IPS DF 19.7 (cell line): ENCODE measurements at places on chromosomes 3 and 15.

DNA sequence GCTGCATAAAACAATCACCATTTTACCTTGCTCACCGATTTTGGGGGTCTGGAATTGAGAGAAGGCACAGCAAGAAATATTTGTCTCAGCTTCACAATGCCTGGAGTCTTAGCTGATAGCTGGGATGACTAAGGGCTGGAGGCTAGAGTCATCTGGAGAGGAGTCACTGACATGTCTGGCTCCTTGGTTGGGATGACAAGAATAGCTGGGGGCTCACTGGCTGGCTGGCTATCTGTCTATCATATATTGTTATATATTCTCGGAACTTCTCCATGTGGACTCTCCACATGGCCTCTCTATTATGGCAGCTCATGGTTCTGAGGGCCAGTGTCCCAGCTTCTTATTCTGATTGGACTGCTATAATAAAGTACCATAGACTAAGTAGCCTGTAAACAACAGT lies 20.0 kb upstream of the TRIM71 start:
- DNase-seq = no peak

DNA sequence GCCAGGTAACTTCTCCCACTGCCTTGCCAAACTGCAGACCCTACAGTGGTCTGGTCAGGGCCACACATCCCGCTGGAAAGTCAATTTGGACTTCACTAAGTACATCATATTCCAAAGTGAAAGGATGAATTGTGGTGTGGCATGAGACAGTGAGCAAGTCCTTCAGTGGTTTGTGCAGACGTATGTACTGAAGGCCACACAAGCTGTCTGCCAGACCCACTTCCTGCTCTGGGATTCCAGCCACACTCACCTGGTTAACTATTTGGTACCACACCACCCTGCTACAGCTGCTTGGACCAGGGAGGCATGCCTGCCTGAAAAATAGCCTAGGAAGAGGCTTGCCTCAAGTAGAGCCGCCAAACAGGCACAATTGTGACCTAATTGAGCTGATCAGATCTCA lies 94.1 kb upstream of the STRIT1 start:
- no peak for DNase-seq

DNA sequence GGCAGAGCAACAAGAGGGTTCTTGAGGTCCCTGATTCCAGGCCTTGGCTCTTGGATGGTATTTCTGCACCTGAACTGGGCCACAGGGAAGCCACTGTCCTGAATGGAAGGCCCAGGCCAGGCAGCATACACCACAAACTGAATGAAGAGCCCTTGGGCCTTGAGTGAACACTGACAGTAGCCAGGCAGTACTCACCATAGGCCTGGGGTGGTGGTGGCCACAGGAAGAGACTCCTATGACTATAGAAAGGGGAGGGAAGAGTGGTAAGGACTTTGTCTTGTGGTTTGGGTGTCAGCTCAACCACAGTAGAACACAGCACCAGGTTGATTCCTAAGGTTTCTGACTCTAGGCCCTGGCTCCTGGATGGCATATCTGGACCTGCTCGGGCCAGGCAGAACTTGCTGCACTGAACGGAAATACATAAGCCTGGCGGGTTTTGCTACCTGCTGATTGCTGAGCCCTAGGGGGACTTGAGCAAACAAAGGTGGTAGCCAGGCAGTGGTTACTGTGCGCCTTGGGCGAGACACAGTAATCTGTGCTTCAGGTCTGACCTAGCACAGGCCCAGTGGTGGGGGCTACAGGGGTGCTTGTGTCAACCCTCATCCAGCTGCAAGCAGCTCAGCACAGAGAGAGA lies 241.4 kb downstream of the ISL2 start:
- no peak for DNase-seq

DNA sequence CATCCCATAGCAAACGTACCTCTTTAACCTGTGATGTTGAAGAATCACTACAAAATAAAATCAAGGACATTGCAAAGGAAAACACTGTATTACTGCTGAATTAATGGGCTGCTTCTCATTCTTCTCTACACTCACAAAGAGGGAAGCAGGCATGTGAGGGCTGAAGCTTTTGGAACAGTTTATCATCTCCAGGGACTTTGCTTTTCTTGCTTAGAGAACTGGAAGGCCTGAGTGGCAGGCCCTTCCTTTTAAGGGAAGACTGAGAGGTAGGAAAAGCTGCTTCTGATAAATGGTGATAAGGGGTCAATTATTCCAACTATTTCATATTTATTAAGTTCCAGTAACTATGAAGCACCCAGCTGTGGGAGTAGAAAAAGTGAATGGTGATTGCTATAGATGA lies 649.6 kb downstream of the NTRK3 start:
- DNase-seq = no peak

- DNase-seq = no peak
Measured at GRCh38 chr15:98666441-98666840, 18.1 kb downstream of the IGF1R start.

GRCh38 chr3:63050548-63051177 lies 175.4 kb upstream of the CADPS start:
- DNase-seq = no peak

GRCh38 chr15:56537881-56538280 lies 72.9 kb upstream of the MNS1 start:
- no peak for DNase-seq

GRCh38 chr3:167886690-167887089 lies 151.2 kb downstream of the SERPINI1 start:
- DNase-seq = no peak

- DNase-seq = no peak
Measured at GRCh38 chr3:123036352-123037014, 8.9 kb upstream of the SEMA5B start.

- DNase-seq = no peak
Measured at GRCh38 chr3:163582967-163583366, 1495.3 kb downstream of the SI start.

DNA sequence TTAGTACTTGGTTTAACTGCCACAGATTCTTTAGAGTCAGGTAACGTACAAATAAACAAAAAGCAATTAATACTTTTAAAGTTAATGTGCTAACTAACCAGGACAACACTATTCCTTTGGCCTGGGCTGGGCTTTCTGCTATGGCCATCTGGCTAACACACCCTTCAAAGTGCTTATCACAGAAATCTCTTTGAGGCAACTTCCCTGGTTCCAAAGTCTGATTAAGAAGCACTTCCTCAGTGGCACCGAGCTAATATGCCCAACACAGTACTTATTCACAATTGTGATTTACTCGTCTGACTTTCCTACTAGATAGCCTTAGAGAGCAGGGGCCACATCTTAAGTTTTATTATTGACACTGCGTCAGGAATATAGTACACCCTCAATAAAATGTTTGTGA lies 191.4 kb downstream of the MEIS2 start:
- no peak for DNase-seq

GRCh38 chr15:77727635-77728304 lies 95.1 kb upstream of the LINGO1 start:
- DNase-seq = no peak

GRCh38 chr3:109772520-109772919 lies 435.2 kb upstream of the DPPA4 start:
- no peak for DNase-seq

- no peak for DNase-seq
Measured at GRCh38 chr3:31688984-31689383, 156.3 kb downstream of the STT3B start.

DNA sequence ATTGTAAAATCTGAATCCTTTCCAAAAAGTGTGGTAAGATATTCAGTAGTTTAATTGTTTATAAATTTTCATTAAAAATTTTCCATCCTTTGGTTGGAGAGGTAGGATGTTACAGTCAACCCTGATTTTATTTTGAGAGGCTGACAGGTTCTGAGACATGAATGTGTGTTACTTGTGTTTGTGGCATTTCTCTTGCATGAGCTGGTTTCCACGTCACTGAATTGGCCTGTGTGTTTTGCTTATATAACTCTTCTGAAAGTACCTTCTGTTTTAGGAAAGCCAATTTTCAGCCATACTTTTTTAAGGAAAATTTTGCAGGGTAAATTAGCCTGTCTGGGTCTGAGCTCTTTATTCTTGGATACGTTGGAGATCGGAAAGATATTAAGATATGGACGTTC lies 30.7 kb downstream of the PXYLP1 start:
- no peak for DNase-seq

DNA sequence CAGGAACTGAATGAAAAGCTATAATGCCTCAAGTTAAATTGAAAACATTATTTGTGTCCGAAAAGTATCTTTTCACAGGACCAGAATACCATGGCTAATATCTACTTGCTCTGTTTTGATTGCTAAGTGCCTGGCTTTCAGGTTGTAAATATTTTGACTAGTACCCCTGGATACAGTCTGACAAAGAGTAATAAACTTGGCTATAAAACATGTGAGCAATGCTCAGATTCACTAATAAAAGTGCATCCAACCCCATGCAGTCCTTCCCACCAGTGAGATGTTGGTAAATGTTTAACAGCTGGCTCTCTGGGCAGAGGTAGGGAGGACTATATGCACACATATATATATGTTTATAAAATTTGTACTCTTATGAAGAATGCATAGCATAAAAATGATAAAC lies 281.8 kb upstream of the TGFBR2 start:
- DNase-seq = no peak

DNA sequence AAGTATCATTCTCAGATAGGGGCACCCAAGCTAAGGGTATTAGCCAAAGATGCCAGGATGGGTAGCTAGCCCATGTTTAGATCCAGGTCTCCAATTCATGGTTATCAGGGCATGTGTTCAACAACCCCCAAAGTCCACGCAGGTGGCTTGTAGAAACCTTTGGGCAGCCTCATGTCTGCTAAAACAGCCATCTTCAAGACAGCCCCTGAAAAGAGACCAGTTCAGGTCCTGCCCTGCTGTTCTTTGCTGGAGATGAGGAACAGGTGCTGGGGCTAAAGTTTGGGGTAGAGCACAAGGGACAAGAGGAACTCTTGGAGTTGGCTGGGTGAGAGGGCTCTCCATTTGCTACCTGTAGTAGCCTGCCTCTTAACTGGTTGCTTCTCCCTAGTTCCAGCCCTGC lies 4.6 kb downstream of the PPM1M start:
- no peak for DNase-seq

GRCh38 chr15:46617507-46617906 lies 982.7 kb downstream of the SQOR start:
- DNase-seq = no peak

GRCh38 chr3:54121414-54122323 lies 683 bp upstream of the CACNA2D3 start:
- no peak for DNase-seq

DNA sequence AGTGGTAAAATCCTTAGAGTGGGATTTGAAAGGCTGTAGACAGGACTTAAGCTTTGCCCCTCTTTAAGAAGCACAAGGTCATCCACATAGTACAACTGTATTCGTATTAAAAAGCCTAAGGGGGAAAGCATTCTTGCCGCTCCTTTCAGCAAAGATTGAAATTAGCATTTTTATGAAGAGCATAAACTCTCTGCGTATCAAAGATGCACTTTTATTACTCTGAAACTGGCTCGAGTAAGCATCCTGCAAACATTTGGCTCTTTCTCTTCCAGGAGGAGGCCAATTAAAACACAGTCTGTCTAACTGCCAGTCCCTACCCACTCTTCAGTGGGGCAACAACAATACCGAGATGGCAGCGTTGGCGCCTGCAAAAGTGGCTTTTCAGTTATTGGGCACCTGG lies 192.5 kb upstream of the TPRG1 start:
- DNase-seq = no peak

DNA sequence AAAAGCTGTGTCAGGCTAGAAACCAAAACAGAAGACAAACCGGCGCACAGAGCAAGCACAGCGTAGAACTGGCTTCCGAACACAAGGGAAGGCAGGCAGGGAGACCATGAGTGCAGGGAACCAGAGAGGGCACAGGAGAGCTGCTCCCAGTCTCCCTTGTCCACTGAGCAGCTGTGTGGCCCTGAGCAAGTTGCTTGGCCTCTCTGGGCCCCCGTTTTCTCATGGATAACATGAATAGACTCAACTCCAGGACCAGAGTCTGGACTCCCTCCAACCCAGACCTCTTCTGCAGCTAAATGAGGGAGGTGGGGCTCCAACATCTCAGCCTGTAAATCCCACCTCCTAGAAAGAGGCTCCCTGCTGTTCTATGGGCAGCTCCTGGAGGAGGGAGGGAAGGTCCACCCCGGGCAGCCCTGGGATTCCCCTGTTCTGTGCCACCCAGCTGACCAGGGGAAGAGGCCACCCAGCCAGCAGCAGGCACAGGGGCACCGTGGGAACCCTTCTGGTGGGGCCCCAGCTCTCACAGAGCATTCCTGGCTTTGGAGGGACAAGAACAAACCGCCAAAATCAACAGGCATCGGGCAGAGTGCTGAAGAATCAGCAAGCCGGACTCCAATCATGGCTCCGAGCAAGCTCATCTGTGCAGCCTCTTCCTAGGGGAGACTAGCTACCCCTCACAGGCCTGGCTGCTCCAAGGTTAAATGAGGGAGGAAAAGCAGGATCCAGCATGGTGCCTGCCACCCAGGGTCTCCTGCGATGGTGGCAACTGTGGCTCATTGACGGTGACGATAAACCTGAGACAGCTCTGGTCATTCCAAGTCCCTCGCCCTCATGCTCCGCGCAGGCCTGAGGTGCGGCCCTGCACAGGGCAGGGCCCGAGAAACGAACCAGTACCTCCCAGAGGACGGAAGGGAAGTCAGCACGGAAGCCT lies 15.1 kb downstream of the XXYLT1 start:
- no peak for DNase-seq

GRCh38 chr3:15557511-15557946 lies 36.0 kb upstream of the COLQ start:
- no peak for DNase-seq

- no peak for DNase-seq
Measured at GRCh38 chr3:192339214-192339613, 388.1 kb downstream of the FGF12 start.

DNA sequence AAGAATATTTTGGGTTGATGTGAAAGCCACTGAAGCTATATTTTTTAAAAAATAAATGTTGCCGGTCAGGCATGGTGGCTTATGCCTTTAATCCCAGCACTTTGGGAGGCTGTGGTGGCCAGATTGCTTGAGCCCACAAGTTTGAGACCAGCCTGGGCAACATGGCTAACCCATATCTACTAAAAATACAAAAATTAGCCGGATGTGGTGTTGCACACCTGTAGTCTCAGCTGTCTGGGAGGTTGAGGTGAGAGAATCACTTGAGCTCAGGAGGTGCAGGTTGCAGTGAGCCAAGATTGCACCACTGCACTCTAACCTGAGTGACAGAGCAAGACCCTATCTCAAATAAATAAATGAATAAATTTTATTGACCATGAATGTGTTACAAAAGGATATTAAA lies 39.6 kb downstream of the GOLM2 start:
- no peak for DNase-seq

DNA sequence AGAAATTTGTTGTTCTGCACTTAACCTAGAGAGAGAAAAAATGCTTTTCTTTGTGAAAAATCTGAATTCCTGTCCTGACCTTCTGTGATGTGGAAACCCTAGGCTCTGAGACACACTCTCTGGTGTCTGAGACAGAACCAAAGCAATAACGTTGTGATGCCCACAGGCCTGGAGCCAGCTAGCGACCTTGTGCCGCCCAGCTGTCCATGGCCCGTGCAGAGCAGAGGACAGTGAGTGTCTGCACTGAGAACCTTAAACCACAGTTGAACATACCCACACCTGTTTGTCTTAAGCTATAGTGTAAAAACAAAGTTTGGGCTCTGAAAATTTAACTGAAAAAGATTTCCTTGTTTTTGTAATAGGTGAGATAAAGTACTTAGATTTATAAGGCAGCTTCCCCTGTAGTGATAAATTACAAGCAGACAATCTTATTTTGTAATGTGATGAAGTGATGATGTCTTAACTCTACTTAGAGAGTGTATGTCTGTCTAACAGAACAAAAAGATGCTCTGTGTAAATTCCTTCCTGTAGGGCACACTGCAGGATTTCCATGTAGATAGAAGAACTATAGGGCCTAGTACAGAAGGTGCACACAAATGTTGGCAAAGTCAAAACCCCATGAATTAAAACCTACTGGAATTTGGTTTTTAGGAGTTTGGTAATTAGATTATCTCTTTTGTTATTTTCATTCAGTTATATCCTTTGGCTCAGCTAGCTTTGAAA lies 62.7 kb downstream of the SNRK start:
- DNase-seq = no peak
